NCI-H1092 (cell line): ENCODE measurements at places on chromosomes 1 and 21.

DNA sequence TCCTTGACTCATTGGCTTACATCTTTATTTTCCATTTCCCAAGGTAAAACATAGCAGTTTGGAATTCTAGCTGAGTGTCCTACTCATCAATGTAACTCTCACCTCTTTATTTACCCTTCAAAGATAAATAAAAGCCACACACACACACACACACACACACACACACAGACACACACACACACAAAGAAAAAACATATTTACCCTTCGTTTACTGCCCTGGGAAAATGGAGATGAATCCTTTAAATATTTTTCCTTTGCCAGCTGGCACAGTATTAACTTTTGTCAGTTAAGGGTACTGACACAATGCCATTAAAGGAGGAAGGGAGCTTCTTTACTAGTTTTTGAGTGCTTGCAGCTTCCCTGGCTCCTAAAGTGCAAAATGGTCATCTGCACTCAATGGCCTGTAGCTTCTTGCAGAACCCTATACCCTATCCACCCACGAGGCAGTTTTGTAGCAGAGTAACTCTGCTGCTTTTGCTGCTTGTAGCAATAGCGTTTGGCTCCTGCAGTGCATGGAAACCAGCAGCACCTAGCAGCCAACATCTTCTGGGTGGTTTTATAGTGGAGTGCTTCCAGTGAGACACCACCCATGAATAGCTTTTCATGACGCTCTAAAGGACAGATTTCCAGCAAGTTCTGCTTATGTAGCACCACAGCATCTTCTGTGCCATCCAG is 103.7 kb downstream of the HS2ST1 start:
- no peak for DNase-seq

- no peak for DNase-seq
Measured at GRCh38 chr1:27886744-27887143, 14.4 kb downstream of the THEMIS2 start.

- DNase-seq, result no peak
Measured at GRCh38 chr1:204275695-204276370, 62.0 kb upstream of the GOLT1A start.

DNA sequence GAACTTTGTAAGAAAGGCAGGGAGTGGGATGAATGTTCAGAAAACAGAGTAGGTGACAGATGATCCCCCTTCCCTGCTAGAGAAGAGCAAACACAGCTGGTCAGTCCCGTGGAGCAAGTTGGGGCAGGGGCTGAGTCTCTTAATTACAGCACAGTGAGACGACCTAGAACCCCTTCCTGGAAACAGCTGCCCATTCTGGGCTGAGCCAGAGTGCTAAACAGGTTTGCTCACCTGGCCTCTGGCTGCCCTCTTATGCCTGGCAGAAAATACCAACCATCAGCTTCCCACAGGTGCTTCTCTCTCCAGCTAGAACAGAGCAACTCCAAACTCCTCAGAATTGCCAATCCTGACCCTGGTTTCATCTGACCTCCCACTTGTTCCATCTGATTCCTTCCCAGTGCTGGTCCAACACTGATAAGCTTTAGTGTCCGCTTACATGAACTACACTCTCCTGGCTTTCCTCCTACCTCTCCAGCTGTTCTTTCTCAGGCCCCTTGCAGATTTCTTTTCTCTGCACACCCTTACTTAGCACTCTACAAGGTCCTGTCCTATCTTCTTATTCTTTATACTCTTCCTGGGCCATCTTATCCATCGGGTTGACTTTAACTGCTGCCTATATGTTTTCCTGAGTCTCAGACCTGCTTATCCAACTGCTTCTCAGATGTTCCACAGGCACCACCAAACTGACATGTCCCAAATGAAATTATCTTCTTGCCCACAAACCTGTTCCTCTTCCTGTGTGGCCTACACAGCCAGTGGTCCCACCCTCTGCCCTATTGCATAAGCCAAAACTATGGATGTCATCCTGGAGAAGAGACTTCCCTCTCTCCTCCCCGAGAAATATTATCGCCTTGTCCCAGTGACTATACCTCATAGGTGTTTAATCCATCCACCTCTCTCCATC is 22.6 kb upstream of the COL9A2 start:
- peak; percentile 41 for DNase-seq

DNA sequence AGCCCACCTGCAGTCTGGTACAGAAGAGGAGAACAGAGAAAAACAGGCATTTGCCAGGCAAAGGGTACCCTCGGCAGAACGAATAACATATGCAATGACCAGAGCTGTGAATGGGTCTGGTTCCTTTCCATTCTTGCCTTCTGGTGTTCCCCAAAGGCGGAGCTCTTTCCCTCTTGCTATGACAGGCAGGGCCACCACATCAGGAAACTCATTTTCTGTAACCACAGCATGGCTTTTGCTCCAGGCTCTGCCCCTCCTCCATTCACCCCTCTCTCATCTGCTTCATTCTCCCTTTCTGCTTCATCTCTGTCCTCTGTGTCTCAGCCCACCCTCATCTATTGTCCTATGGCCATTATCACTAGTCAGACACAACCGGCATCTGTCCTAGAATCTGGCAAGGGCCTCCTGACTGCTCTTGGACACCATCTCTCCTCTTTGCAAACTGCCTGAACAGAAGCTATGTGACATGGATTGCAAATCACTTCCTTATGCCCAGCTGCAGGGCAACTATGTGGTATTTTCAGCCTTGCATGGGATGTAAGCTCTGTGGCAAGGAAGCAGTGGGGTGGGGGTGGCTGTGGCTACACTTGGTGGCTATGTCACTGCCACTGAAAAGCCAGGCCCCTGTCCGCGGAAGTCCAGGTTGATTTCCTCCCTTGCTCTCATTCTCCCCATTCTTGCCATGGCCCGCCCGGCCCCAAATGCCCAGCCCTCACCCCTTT is 78.8 kb upstream of the ABCD3 start:
- no peak for DNase-seq

- no peak for DNase-seq
Measured at GRCh38 chr1:233617025-233617424, 3.1 kb downstream of the KCNK1 start.

DNA sequence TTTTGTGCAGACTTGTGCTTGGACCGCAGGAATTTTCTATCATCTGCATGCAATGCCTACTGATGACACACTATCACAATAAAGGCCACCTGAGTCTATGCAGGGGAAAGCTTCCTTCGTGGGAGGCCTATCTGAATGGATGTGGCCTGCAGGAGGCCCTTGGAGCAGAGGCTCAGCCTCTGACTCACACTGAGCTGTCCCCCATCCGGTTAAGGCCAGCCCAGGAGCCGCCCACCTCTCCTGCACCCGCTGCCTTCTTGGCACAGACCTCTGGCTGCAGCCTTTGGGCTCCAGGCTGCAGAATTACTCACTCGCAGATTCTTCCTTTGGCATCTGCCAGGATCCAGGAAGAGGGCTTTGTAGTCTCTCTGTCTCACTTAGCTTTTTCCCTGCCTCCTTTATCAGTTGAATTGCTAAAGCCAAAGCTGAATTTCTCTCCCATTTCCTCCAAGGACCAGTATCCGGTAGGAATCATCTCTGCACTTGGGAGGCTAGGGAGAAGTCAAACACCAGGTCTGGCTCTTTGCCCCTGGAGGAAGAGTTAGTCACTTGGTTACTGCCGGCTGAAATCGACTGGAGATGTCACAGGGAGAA is 65.1 kb upstream of the JUN start:
- no peak for DNase-seq

- no peak for DNase-seq
Measured at GRCh38 chr21:44267655-44268142, 6.0 kb upstream of the DNMT3L start.

DNA sequence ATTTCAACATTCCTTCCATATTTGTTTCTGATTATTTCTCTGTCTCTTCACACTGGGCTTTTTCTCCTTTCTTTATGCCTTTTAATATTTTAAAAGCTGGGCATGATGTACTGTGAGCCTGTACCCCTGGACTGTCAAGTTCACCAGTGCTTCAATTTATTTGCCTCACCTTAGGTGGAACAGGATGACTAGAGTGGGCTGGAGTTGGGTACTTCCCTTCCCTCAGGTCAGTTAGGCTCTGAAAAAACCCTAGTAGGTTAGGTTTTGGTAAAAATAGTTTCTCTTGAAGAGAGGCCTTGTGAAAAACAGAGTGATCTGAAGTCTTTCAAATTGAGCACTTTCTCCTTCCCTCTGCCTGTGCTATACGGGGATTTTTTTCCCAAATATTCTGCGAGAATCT is 163.0 kb upstream of the LYPLAL1 start:
- DNase-seq, result no peak

- DNase-seq, result no peak
Measured at GRCh38 chr1:212283741-212284140, 1.5 kb upstream of the PPP2R5A start.

DNA sequence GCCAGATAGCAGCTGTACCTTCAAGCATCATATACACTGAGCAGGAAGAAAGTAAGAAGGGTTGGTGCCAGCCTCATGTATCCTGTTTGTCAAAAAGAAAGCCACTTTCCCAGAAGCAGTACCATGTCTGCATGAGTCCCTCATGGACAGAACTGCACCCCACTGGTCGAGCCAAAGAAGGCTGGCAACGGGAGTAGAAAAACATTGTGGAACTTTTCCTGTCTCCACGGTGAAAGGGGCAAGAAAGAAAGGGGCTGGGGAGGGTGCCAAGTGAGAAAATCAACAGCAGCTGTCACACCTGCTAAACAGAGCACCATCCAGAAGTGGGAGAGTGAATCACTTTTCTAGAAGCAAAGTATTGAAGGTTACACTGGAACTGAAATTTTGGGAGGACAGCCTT is 621.7 kb downstream of the LMO4 start:
- DNase-seq, result no peak

- DNase-seq, result no peak
Measured at GRCh38 chr1:87826681-87827251, 498.1 kb downstream of the LMO4 start.

GRCh38 chr1:171929121-171929520 is 87.8 kb downstream of the DNM3 start:
- DNase-seq, result no peak

GRCh38 chr21:37338671-37339551 is 27.7 kb upstream of the DYRK1A start:
- no peak for DNase-seq

DNA sequence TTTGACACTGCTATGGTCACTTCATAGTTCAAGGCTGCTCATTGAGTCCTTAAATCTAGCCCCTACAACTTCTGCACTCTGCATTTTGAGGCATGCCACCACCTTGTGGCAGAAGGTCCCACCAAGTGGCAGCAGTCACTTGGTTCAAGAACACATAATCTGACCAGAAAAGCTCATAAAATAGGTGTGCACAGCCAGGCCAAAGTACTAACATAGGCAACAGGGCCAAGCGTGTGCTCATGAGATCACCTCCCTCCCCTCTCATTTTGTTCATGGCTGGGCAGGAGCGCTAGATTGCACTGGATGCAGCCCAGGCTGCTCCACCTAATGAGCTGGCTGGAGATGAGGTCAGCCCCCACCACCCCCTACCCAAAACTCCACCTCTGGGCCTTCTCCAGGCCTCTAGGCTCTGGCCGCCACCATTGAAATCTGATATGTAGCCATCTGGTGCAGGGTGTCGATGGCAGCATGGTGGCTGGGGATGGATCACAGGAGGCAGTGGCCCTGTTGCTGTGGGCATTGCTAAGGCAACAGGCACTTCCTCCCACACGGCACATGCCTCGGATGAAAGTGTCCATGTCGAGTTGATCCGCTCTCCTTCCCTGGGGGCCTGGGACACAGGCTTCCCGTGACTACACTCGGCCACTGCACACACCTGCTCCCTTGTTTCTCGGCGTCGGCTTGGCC is 193.2 kb downstream of the TRABD2B start:
- DNase-seq, result peak; percentile 11

GRCh38 chr1:219710529-219711194 is 97.8 kb upstream of the ZC3H11B start:
- DNase-seq, result no peak

DNA sequence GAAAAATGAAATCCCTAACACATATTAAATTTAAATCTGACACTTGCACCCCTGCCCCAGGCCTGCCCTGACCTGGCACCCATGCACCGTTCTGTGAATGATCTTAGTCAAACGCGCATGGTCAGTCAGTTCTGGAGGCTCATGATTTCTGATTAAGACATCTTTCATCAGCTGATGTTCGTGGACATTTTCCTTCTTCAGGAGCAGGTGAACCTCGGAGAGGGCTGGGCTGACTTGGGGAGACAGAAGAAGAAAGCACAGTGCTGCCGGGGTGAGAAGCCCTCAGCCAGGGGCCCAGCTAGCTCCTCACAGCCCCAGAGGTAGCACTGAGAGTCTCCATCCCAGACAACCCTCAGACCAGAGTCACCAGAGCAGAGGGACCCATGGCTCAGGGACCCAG is 134.5 kb upstream of the AJAP1 start:
- DNase-seq, result no peak

- peak; percentile 16 for DNase-seq
Measured at GRCh38 chr21:26405735-26406361, 167.2 kb downstream of the CYYR1 start.

- DNase-seq, result no peak
Measured at GRCh38 chr1:233355841-233356704, 28.5 kb downstream of the MAP3K21 start.

DNA sequence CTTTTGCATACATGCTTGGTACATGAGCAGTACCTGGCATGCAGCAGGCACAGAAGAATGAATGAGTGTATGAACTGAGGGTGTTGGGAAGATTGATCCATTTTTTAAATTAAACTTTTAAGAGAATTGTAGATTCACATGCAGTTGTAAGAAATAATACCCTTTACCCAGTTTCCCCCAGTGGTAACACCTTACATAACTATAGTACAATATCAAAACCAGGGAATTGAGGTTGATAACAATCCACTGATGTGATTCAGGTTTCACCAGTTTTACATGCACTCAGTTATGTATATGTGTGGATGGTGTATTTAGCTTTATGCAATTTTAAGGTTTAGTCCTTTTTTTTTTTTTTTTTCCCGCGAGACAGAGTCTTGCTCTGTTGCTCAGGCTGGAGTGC is 20.5 kb downstream of the TRABD2B start:
- DNase-seq, result no peak

DNA sequence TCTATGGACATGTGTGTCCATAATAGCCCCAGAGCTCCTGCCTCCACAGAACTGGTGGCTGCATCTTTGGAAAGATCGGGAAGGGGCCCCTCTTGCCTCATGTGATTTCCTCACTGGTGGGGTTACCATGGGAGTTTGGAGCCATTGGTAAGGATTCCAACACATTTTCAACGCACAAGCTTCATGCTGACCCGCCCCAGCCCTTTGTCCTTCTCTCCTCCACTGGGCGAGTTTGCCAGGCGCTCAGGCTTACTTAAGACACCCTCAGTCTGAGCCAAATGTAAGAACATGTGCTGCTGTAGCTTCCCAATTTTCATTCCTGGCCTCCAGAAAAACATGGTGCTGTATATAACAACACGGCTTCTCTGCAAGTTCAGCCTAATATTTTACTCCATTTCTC is 72.4 kb downstream of the ATP5PO start:
- no peak for DNase-seq

- no peak for DNase-seq
Measured at GRCh38 chr1:168280296-168280927, at the start of gene TBX19. TSS of gene TBX19 (plus strand) at chr1:168280877. CDS start at chr1:168281091, 214 bp downstream.

GRCh38 chr1:36883315-36883949 is 150.9 kb downstream of the GRIK3 start:
- DNase-seq, result no peak
